ENCODE measurements at places on chromosomes 7 and 10. TPM values are rescaled to one million over a fixed set of nuclear protein-coding genes. Genes with fewer than 3 reads are reported as not detected.

HABP2 gene
- not detected for total RNA-seq

TLX1 gene
- total RNA-seq = not detected

ABCB1 gene
- 0.12 TPM for total RNA-seq

AGR3 gene
- total RNA-seq = not detected

SLC26A5 gene
- total RNA-seq = not detected

RRP12 gene
- 20.4 TPM for total RNA-seq

CLDN3 gene
- not detected for total RNA-seq

PPP1R17 gene
- not detected for total RNA-seq

HOXA3 gene
- not detected for total RNA-seq

POM121 gene
- 8.0 TPM for total RNA-seq

NUTM2E gene
- total RNA-seq = not detected

STEAP2 gene
- 50.0 TPM for total RNA-seq

LIPN gene
- total RNA-seq = not detected

CACNA2D1 gene
- 34.0 TPM for total RNA-seq

NKX1-2 gene
- not detected for total RNA-seq

OR2A42 gene
- under 0.01 TPM for total RNA-seq

CNPY1 gene
- total RNA-seq = not detected

TEX47 gene
- not detected for total RNA-seq

TBXAS1 gene
- 0.32 TPM for total RNA-seq

MCM10 gene
- 0.81 TPM for total RNA-seq

ARMC3 gene
- total RNA-seq = not detected

OR2AE1 gene
- not detected for total RNA-seq

SPOCK2 gene
- 0.16 TPM for total RNA-seq

ZNF800 gene
- total RNA-seq = 25.2 TPM

TMEM270 gene
- total RNA-seq = not detected

Measured in hair follicle dermal papilla cell (primary cell).